Hepatocyte (in vitro differentiated cells): ENCODE measurements at places on chromosomes 1 and 21. TPM values are rescaled to one million over a fixed set of nuclear protein-coding genes. Genes with fewer than 3 reads are reported as not detected.

DNA sequence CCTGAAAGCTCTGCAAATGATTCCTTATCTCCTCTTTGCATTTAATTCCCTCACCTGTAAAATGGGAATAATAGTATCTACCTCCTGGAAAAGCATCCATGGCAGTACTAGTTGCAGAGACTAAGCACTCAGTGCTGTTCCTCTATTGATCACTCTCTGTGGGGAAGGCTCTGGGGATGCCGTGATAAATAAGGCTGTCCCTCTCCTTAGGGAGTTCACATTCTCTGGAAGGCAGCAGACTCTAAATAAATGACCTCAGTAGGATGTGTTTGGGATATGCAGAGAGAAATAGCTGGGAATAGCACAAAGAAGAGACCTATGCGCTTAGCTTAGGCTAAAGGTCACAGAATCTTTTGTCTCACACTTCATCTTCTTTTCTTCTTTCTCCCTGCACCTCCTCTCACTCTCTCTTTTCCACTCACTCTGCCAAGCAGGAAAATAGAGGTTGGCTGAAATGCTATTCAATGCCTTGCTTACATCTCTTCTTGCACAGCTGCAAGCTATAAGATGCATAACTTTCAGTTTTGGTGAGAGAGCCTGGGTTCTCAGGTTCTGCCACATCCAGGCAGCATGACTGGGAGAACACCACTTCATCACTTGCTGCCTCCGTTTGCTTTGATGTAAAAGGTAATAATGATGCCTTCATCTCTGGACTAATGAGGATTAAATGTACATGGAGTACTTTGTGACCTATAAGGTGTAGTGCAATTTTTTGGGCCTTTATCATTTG, 101.5 kb downstream of the LMX1A start:
- no peak overlapping the region for H3K27ac ChIP-seq
- H3K4me1 ChIP-seq, result no peaks in the 10 kb centered on the region
- no peak overlapping the region for H3K4me3 ChIP-seq
- no peaks in the 10 kb centered on the region for H3K36me3 ChIP-seq
- no peak for DNase-seq

DNA sequence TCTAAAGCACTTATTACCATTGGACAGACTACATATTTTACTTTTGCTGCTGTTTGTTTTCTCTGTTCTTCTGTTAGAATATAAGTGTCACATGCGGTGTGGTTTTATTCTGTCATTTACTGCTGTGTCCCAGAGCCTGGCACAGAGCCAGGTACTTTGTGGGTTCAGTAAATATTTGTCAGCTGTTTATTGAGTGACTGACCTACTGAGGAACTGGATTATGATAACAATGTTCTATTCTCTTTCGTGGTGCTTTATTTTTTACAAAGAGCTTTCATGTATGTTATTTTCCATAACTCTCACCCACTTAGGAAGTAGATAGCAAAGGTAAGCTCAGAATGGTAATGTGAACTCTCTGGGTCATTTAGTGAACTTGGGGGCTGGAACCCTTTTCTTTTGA, 118.8 kb downstream of the RWDD3 start:
- no peak overlapping the region for H3K4me3 ChIP-seq
- peaks cover 10% of the 10 kb centered on the region for H3K4me1 ChIP-seq
- H3K36me3 ChIP-seq, result no peaks in the 10 kb centered on the region
- H3K27ac ChIP-seq, result no peak overlapping the region
- peak; percentile 27 for DNase-seq
- no peaks in the 10 kb centered on the region for H3K27me3 ChIP-seq

GRCh38 chr1:19645411-19646251, 1.5 kb downstream of the NBL1 start:
- no peak overlapping the region for H3K27ac ChIP-seq
- peak overlapping the region; percentile 64 for H3K4me3 ChIP-seq
- DNase-seq, result no peak
- H3K27me3 ChIP-seq, result peaks cover 17% of the 10 kb centered on the region
- H3K4me1 ChIP-seq, result no peaks in the 10 kb centered on the region

DNA sequence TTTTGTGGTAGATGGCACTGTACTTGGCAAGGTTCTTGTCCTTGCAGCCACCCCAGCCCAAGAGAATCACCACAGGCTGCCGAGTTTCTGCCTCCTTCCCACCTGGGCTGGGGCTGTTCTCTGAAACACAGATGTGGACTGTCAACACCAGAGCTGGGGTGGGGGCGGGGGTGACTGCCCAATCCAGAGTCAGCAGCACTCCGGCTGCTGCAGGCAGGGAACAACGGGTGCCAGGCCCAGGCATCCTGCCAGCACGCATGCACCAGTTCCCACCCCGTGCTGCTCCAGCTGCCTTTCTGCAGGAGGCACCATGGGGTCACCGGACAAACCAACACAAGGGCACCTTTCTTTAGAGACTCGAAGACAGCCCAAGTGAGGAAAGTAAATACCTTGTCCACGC, 14.1 kb downstream of the TMEM53 start:
- no peaks in the 10 kb centered on the region for H3K36me3 ChIP-seq
- H3K4me1 ChIP-seq, result peaks cover 10% of the 10 kb centered on the region
- H3K27ac ChIP-seq, result no peak overlapping the region
- no peak overlapping the region for H3K4me3 ChIP-seq
- DNase-seq, result no peak
- H3K27me3 ChIP-seq, result no peaks in the 10 kb centered on the region

- no peaks in the 10 kb centered on the region for H3K27me3 ChIP-seq
- no peaks in the 10 kb centered on the region for H3K4me1 ChIP-seq
- no peak overlapping the region for H3K4me3 ChIP-seq
These were observed 96.4 kb downstream of the S1PR1 start for GRCh38 chr1:101333186-101333585.

DNA sequence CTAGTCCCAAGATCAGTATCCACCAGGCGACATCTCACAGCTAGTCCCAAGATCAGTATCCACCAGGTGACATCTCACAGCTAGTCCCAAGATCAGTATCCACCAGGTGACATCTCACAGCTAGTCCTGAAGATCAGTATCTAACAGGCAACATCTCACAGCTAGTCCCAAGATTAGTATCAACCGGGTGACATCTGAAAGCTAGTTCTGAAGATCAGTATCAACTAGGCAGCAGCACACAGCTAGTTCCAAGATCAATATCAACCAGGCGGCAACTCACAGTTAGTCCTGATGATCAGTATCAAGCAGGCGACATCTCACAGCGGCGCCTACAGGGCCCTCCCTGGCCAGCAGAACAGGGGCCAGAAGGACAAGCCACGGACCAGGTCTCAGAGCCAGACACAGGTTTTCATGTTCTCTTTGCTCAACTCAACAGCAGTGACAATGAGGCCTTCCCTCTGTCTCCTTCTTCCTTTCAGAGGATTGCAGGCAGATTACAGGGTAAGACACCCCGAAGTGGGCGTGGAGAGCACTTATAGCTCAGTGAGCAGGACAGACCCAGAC, 32.5 kb downstream of the NPHP4 start:
- no peaks in the 10 kb centered on the region for H3K36me3 ChIP-seq
- no peaks in the 10 kb centered on the region for H3K27me3 ChIP-seq
- H3K27ac ChIP-seq, result no peak overlapping the region

DNA sequence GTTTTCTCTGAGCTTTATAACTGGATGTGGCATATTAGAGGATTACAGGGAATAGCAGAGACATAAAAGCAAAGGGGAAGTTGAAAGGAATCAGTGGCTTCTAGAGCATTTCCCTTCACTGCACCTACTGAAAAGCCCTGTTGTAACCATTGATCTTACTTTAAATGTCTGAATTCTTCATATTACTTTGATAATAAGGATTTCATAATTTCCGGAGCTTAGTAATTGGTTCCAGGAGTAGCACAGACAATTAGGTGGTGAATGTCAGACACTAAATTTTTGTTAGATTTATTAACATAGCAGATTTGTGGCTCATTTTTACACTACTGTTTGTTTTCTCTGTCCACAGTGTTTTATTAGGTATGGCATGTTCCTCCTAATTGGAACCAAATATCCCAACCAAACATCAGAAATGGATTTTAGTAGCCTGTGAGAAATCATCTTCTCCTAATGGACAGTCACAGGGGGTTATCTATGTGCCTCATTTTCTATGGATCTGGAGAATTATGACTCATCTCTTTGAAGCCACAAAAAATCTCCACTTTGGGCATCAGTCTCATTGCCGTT, 100.5 kb downstream of the GIPC2 start:
- H3K4me3 ChIP-seq, result no peak overlapping the region
- no peak for DNase-seq
- H3K27ac ChIP-seq, result no peak overlapping the region
- H3K36me3 ChIP-seq, result no peaks in the 10 kb centered on the region
- no peaks in the 10 kb centered on the region for H3K27me3 ChIP-seq

DNA sequence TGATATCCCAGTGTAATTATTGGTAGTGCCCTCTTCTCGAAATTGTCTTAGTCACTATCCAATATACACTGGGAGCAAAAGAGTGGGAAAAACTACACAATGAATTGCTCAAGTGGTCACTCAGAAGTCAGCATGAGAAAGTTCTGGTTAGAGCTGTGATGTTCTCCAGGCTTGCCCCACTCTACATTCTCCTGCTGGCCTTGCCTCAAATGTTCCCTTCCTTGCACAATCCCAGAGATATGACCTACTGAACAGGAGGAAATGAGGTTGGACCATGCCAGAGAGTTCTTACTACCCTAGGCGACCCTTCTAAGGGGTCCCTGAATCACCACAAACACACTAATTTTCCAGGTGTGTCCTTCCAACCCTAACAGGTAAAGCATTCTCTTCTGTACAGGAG, 40.8 kb downstream of the GLUL start:
- no peaks in the 10 kb centered on the region for H3K36me3 ChIP-seq
- H3K4me3 ChIP-seq, result no peak overlapping the region
- peaks cover 10% of the 10 kb centered on the region for H3K4me1 ChIP-seq

DNA sequence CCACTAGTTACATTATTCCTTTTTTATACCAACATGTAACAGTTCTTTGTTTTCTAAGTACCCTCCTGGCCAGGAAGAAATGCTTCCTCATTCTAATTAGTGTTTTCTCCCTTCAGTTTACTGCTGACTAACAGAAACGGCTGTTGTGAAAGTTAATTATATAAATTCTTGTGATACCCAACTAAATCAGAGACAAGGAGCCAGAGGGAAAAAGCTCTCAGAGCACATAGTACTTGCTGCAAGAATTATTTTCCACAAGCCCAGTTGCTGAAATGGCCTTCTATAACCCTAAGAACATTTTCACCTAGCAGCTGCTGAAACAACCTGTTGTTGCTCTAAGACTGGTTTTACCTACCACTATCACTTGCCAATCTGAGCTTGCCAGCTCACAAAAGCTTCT, 82.4 kb downstream of the FAF1 start:
- no peaks in the 10 kb centered on the region for H3K4me1 ChIP-seq
- H3K4me3 ChIP-seq, result no peak overlapping the region
- no peaks in the 10 kb centered on the region for H3K27me3 ChIP-seq
- no peak for DNase-seq
- no peaks in the 10 kb centered on the region for H3K36me3 ChIP-seq
- H3K27ac ChIP-seq, result no peak overlapping the region

DNA sequence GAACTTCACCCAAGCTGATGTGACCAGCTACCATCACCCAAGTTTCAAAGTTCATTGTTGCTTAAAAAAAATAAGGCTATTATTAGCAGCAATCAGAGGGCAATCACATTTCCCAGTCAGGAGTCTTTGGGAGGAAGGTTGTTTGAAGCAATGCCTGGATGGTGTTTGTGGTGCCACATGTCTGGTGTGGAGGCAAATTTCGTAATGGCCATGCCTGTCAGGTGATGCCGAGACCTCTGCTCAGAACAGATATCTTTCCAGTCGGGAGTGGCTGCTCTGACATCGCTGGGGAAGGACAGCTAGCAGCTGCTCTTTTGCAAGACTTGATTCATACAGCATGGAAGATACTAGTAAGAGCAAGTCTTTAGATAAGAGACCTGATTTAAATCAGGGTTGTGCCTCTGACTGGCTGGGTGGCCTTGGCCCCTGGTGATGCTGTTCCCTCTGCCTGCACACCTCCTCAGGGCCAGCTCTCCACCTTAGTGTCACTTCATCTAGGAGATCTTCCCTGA, 187.8 kb upstream of the JUN start:
- H3K4me1 ChIP-seq, result peaks cover 44% of the 10 kb centered on the region
- H3K27me3 ChIP-seq, result no peaks in the 10 kb centered on the region
- no peaks in the 10 kb centered on the region for H3K36me3 ChIP-seq
- peak; percentile 86 for DNase-seq
- peak overlapping the region; percentile 88 for H3K27ac ChIP-seq
- H3K4me3 ChIP-seq, result no peak overlapping the region

DNA sequence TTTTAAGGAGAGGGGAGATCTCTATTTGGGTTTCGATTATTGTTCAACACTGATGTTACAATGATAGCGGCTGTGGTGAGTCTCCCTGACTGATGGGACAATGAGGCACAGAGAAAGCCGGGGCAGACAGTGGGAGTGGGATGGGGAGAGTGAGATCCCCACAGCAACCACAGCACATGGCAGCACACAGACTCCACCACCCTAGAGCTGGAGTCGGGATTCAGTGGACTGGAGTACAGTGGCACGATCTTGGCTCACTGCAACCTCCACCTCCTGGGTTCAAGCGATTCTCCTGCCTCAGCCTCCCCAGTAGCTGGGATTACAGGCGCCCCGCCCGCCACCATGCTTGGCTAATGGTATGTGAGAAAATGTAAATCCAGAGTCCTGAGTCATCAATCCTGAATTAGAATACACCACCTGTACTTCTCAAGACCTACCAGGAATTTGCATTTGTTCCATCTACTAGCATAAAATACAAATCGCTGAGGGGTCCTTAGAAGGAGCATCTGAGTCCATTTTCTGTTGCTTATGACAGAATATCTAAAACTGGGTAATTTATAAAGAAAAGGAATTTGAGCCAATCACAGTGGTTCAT, 125.8 kb downstream of the TOMM20 start:
- no peak overlapping the region for H3K27ac ChIP-seq
- DNase-seq, result no peak
- H3K4me1 ChIP-seq, result peaks cover 11% of the 10 kb centered on the region
- H3K36me3 ChIP-seq, result no peaks in the 10 kb centered on the region
- H3K27me3 ChIP-seq, result no peaks in the 10 kb centered on the region

- no peaks in the 10 kb centered on the region for H3K4me1 ChIP-seq
- DNase-seq, result no peak
- H3K36me3 ChIP-seq, result no peaks in the 10 kb centered on the region
- peaks cover 14% of the 10 kb centered on the region for H3K27me3 ChIP-seq
These were observed 60.6 kb upstream of the AKT3 start for GRCh38 chr1:243910607-243911006.

- no peak overlapping the region for H3K27ac ChIP-seq
- H3K4me3 ChIP-seq, result no peak overlapping the region
- no peaks in the 10 kb centered on the region for H3K36me3 ChIP-seq
- no peaks in the 10 kb centered on the region for H3K4me1 ChIP-seq
- no peaks in the 10 kb centered on the region for H3K27me3 ChIP-seq
- DNase-seq, result no peak
These were observed 43.5 kb upstream of the SARS1 start for GRCh38 chr1:109170035-109170764.

The RAD54L gene
- polyA plus RNA-seq, result 4.2 and 4.9 TPM in 2 replicates

The CD101 gene
- not detected in 2 replicates for polyA plus RNA-seq

The HMCN1 gene
- 2.0 and 2.3 TPM in 2 replicates for polyA plus RNA-seq

The CLCNKB gene
- polyA plus RNA-seq, result 1.4 and 1.8 TPM in 2 replicates

The PADI1 gene
- 0.51 TPM in 1 of 2 replicates, not detected in the other for polyA plus RNA-seq

The ATF3 gene
- polyA plus RNA-seq, result 129 and 178 TPM in 2 replicates

The PROX1 gene
- 4.8 and 6.7 TPM in 2 replicates for polyA plus RNA-seq
